ENCODE measurements at places on chromosomes 4 and X. TPM values are rescaled to one million over a fixed set of nuclear protein-coding genes. Genes with fewer than 3 reads are reported as not detected.

DNA sequence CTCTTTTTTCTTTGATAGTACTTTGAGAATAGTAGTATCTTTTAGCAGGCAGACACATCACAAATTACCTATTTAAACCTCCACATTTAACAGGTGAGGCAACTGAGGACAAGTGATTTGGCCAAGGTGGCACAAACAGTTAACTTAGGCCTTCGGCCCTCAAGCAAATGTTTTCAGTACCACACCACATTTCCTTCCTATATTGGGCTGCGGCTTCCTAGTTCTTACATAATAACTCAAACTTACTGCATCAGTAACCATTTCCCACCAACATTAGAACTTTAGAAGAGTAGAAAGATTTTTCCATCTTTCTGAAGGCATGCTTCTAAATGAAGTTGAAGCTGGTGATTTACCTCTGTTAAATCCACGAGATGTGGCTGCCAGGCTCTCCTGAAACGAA, 63.2 kb upstream of the SLC4A4 start:
- no peak for DNase-seq

GRCh38 chr4:107837317-107837716, 12.6 kb downstream of the SGMS2 start:
- no peak for DNase-seq

GRCh38 chr4:3411676-3412075, 30.1 kb upstream of the HGFAC start:
- DNase-seq = no peak

GRCh38 chr4:103264905-103265304, 66.8 kb upstream of the CENPE start:
- no peak for DNase-seq

The MAB21L2 gene
- total RNA-seq = 0.29 TPM

The CT47B1 gene
- not detected for total RNA-seq
